ENCODE measurements at places on chromosomes 16 and 17.

DNA sequence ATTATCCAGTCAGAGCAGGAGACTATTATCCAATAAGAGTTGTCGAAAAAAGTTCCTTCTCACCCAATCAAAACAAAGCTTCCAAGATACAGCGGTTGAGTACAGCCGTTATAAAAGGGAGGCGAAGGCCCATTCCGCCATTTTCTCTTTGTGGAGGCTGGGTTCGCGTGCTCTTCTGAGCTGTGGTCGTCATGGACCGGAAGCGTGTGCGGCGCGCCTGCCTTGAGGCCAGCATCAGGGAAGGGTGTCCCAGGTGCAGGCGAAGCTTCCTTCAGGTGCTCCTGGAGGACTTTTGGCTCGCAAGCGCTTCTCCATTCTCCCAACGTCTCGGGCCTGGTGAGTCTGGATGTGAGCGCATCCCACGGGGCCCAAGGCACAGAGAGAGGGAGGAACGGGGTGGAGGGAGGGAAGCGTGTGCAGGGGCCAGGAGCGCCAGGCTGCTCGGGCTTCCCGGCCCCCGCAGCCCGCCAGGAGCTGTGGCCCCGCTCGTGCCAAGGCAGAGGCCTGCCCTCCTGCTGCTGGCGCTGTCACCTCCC, 99.2 kb downstream of the GOSR1 start:
- no peak for DNase-seq

DNA sequence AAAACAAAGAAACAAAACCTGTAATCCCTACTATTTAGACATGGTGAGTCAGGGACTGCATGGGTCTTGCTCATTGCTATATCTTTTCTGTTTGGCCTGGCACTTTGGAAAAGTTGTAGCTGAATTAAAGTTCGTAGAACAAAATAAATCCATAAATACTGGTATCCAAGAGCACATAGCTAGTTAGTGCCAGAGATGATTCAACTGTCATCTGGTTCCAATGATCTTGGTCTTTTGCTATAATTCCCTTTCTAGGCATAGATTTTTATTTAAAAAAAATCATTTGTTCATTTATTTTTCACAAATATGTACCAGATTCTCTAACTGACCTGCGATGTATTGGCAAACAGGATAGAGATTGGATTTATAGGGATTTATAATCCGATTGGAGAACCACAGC, 1436.1 kb upstream of the GOT2 start:
- no peak for DNase-seq

GRCh38 chr17:16465861-16466338, 26.1 kb downstream of the LRRC75A start:
- DNase-seq, result no peak

DNA sequence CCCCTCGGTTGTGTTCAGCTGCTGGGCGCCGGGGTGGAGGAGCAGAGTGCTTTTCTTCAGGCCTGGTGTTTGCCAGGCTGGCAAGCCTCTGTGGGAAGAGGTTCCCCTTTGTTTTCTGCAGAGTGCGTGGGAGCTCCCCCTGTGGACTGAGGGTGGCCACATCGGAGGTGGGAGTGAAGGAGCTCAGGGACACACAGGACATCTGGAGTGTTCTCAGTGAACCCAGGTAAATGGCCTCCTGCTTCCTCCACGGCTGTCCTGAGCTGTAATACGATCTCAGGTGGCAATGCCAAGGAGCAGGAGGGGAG, 39.2 kb upstream of the IRF8 start:
- DNase-seq, result no peak

GRCh38 chr16:22670044-22670536, 143.9 kb upstream of the HS3ST2 start:
- no peak for DNase-seq
